ENCODE measurements at places on chromosomes 13 and 19.

DNA sequence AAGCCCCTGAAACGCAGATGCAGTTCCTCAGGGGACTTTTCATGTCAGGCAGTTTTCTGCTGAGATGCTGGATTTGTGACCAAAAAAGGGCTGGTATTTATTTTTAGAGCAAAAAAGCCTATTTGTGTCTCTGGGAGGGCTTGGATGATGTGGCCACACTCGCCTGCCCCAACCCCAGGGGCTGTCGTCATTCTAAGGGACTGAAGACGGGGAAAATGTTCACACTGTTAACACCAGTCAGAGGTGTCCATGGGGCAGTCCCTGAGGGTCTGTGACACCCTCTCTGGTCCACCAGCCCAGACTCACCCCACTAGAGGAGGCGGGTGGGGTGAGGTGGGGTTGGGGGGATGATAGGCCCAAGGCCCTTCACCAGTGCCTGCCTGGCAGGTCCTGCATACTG is 15.9 kb upstream of the EPHX3 start:
- DNase-seq = no peak

DNA sequence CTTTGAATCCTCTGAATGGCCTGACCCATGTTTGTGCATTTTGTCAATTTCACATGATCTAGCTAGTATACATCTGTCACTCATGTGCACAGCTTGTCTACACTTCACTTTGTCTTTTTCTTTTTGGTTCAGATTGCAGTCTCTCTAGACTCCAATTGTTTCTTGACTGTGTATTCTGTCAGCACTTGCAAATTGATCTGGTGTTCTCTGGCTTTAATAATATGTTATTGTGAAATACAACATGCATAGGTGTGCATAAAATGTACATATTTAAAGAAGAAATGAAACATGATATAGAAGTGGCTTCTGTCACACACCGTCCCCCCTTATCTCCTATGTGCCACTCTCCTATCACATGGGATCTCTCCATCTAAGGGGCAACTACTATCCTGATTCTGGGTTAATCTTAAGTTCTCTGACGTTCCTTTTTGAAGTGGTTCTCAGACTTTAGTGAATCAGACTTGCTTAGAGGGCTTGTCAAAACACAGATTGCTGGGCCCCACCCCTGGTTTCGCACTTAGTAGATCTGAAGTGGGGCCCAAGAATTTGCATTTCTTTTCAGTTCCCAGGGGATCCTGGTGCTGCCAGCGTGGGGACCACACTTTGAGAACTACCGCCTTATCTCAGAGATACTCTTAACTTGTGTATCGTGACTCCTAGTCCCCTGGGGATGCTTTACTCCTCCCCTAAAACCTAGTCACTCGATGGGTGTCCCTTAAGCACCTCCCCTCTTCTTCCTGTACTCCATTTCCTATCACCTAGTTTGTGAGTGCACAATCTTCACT is 5.8 kb downstream of the KRTDAP start:
- no peak for DNase-seq

GRCh38 chr13:113817860-113818691 is 45.8 kb downstream of the GAS6 start:
- no peak for DNase-seq

DNA sequence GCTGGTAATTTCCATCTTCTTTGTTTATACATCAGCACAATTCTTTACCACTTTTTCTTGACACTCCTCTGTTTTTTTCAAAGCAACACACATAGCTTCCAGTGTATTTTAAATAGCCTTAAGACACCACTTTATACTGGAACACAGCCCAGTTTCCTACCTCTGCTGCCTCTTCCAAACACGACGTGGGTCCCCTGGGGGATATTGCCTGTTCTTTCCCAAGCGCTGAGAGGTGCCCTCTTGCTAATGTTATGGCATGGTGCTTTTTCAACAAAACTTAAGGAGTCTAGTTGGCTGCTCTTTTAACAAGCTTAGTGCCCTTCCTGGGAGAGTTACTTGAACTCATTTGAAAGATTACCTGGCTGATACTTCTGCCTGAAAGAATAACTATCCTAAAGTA is 112.7 kb downstream of the OLFM4 start:
- no peak for DNase-seq

GRCh38 chr13:111399776-111400538 is 79.5 kb downstream of the TEX29 start:
- DNase-seq = no peak

GRCh38 chr13:25687471-25688225 is 315.9 kb downstream of the ATP8A2 start:
- no peak for DNase-seq

GRCh38 chr19:5094768-5095567 is 126.1 kb downstream of the KDM4B start:
- DNase-seq = no peak

DNA sequence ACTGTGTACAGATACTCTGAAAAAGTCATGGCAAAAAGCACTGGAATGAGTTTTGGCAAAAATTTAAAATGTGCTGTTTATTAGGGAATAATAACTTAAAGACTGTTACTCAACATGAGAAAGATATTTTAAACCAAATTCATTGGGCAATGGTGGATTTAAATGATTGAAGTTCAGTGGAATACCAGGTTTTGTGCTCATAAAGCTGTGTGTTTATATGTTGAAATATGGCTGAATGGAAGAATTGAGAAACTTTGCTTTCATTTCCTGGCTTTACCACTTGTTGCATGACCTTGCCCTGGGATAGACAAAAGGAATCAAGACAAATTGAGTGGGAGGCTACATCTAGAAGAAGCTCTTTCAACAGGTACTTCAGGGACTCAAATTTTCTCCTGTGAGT is 246.4 kb downstream of the GPC5 start:
- DNase-seq = no peak

GRCh38 chr19:44694184-44694579 is 4.8 kb upstream of the CEACAM16 start:
- no peak for DNase-seq

DNA sequence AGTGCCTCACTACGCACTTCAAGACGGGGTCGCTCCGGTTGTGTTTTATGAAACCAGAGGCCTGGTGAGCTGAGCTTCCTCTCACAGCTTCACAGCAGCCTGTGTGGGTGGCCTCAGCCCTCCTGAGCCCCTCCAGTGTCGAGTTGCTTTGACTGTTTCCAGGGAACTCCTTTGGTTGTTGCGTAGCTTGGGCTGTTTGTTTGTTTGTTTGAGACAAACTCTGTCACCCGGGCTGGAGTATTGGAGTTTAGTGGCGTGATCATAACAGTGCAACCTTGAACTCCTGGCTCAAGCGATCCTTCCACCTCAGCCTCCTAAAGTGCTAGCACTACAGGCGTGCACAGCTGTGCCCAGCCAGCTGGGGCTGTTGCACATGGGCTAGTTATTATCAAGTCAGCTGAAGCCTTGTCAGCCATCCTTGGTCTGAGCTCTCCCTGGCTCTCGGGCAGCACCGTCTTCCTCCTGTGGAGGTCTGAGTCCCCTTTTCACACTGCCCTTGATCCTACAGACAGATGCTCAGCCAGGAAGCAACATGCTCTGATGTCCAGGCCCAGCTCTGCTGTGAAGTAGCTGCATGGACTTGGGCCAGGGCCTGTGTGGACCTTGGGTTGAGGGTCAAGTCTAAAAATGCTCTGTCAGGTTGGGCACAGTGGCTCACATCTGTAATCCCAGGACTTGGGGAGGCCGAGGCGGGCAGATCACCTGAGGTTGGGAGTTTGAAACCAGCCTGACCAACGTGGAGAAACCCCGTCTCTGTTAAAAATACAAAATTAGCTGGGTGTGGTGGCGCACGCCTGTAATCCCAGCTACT is 10.2 kb downstream of the DOT1L start:
- no peak for DNase-seq

- no peak for DNase-seq
Observed at GRCh38 chr13:111115061-111115964, at the start of gene ARHGEF7. TSS of gene ARHGEF7 (plus strand) at chr13:111115310. CDS start at chr13:111115527, 217 bp downstream.

- no peak for DNase-seq
Observed at GRCh38 chr13:76131551-76131950, 495.4 kb downstream of the LMO7 start.
